ENCODE measurements at places on chromosomes 7 and 10.

- no peak for DNase-seq
Measured at GRCh38 chr7:106073701-106074100, 38.4 kb downstream of the SYPL1 start.

- DNase-seq, result no peak
Measured at GRCh38 chr10:8069627-8070026, 15.1 kb downstream of the GATA3 start.

DNA sequence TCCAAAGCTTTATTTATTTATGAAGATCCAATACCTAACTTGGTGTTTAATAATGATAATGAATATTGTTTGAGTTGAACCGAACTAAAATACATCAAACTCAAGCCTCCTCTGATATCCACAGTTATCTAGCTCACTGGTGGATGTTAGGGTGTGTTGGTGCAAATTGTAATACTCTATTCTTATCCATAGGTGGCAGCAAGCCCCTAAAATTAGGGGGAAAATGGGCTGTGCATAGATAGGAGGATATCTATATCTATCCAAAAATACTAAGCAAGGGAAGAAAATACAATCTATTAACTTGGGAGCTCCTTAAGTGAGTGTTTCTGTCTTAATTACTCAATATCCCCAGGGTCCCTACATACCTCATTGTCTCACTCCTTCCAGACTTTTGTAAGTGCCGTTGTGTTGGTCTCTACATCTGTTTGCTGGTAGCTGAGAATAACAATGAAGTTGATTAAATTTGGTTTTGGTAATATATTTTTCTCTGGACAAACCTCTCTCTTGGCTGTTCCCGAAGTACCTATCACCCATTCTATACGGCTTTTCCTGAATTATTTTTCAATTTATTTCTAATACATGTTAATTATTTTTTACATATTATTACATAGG is 55.0 kb upstream of the VWDE start:
- DNase-seq, result peak; percentile 62

GRCh38 chr7:70498232-70498992 is 633.5 kb upstream of the GALNT17 start:
- no peak for DNase-seq

- DNase-seq, result peak; percentile 78
Measured at GRCh38 chr7:55086413-55087201, 67.8 kb downstream of the EGFR start.

GRCh38 chr7:37550426-37550825 is 101.8 kb upstream of the ELMO1 start:
- DNase-seq, result no peak

DNA sequence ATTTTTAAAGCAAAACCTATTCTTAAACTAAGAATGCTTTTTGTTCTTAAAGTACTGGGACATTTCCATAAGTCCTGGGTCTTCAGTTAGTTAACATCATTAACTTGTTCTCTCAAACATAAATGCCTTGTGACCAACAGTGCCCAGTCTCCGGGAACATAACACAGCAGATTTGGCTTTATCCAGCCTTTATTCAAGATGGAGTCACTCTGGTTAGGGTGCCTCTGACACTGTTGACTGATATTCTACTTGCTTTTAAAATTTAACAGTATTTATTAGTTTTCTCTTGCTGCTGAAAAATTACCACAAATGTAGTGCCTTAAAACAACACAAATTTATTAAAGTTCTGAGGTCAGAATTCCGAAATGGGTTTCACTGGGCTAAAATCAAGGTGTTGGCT is 44.1 kb downstream of the AVL9 start:
- DNase-seq, result no peak

GRCh38 chr10:127228195-127228787 is 31.9 kb upstream of the INSYN2A start:
- DNase-seq, result no peak

GRCh38 chr10:83605783-83606630 is 533.3 kb upstream of the GHITM start:
- DNase-seq, result peak; percentile 56

- DNase-seq, result peak; percentile 80
Measured at GRCh38 chr10:129545261-129545660, 78.2 kb downstream of the MGMT start.

- no peak for DNase-seq
Measured at GRCh38 chr7:112092709-112093395, 113.3 kb downstream of the DOCK4 start.

DNA sequence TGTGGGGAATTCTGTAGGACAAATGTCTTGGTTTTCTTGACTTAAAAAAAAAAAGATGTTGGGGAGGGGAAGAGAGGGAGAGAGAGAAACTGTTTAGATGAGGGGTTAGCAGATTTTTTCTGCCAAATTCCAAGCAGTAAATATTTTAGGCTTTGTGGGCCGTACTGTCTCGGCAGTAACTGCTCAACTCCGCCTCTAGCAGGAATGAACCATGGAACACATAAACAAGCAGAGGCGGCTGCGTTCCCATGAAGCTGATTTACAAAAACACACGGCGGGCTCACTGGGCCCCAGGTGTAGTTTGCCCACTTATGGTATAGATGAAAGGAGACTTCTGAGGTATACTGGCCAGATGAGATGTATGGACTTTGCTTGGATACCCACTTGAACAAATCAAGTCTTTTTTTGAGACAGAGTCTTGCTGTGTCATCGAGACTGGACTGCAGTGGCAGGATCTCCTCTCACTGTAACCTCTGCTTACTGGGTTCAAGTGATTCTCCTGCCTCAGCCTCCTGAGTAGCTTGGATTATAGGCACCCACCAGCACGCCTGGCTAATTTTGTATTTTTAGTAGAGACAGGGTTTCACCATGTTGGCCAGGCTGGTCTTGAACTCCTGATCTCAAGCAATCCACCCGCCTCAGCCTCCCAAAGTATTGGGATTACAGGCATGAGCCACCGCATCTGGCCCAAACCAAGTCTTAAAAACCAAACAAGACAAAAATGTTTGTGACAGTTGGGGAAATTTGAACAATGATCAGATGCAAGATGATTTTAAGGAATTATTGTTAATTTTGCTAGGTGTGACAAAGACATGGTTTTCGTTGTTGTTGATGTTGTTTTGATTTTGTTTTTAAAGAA is 9.7 kb upstream of the ADAMTS14 start:
- no peak for DNase-seq

DNA sequence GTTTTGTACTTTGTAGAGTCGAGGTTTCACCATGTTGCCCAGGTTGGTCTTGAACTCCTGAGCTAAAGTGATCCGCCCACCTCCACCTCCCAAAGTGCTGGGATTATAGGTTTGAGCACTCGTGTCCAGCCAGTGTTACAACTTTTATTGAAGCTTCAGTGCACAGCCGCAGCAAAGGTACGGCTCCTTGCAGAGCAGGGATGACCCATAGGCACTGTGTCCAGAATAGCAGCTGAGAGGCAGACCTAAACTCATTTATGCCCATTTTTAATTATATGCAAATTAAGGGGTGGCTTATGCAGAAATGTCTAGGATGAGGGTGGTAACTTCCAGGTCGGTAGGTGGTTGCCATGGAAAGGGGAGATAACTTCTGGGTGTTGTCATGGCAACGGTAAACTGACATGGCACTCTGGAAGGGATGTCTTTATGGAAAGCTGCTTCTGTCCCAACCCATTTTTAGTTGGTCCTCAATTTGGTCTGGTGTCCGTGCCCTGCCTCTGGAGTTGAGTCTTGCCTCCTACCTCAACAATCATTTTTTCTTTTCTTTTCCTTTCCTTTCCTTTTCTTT is 22.7 kb downstream of the NYAP1 start:
- DNase-seq, result no peak

GRCh38 chr7:151167197-151167961 is at the start of gene GBX1:
Gene GBX1 (minus strand): TSS chr7:151167694. CDS start chr7:151167548, 146 bp downstream.
- DNase-seq, result no peak

DNA sequence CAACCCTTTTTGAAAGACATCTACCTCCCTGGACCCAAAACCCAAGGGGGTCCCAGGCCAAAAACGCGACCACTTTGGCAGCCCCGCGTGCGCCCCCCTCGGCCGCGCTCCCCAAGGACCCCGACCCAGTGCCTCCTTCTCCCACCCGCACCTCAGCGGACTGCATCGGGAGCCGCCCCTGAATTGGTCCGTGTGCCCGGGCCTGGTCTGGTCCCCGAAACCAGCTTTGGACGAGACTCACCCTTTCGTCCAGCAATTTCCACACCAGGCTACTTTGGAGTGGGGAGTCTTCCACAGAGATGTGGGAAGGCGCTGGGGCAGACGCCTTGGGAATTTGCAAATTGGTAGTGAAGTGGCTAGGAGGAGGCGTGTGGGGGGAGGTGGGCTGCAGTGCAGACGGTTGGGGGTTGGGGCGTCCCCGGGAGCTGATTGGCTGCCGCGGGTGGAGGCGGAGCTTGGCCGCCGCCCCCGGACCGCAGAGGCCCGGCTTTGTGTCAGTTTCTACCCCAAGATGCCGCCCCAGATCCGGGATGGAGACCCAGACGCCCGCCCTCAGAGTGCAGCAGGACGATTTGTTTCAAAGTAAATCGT is 16.9 kb downstream of the TCAF1 start:
- no peak for DNase-seq

DNA sequence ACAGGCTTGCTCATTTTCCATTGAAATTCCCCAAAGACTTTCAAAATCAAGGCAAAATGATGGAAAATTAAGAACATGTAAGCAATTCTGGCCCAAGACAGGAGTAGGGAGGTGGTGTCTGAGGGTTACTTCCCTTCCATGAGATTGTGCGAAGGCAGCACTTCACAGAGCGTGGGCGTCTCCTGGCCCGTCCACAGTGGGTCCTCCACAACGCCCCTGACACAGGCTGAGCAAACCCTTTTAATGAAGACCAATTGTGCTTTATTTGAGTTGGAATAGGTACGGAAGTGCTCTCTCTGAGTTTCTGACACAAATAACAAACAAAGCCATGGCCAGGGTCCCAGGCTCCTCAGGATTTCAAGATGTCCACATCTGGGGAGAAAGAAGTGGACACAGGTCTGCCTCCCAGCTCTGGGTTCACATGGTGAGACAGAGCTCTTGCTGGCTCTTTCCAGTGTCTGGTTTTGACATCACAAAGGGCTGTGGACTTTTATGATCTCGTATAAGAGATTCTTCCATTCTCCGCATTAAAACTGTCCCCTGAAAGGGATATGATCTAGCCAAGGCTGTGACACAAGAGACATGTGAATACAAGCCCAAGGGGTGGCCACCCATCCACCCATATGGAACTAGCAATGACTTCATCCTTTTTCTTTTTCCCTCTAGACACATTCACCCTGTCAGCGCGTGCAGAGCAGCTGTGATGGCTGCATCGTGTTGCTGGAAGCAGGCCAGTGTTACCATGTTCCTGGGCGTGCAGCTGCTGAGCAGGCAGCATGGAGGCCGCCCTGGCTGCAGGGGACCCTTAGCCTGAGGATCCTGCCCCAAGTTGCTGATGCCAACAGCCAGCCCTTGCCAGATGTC is 145.6 kb downstream of the ADAM12 start:
- DNase-seq, result no peak

DNA sequence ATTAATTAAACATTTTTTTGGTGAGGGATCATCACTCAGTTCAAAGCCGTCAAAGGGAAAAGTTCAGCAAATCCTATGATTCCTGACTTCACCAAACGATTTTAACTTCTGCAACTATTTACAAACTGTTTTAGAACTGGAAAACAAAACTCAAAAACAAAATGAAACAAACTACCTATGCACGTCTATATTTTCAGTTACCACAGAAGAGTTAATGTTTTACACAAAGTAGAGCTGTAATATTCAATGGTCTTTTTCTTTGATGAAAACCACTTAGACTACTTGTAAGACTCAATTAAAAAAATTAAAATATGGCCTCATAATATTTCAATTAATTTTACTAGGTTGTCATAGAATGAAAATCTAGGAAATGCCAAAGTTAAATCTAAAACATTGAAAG is 131.5 kb downstream of the ATE1 start:
- DNase-seq, result no peak

- DNase-seq, result no peak
Measured at GRCh38 chr10:8060704-8061121, 6.2 kb downstream of the GATA3 start.

GRCh38 chr10:24133835-24134234 is 75.1 kb upstream of the KIAA1217 start:
- DNase-seq, result no peak

GRCh38 chr7:157462419-157462771 is 125.6 kb downstream of the DNAJB6 start:
- no peak for DNase-seq

- no peak for DNase-seq
Measured at GRCh38 chr7:31688996-31689395, 2.0 kb downstream of the PPP1R17 start.

GRCh38 chr7:1281068-1281467 is 48.4 kb downstream of the UNCX start:
- DNase-seq, result no peak

GRCh38 chr10:30151581-30152389 is 92.4 kb upstream of the JCAD start:
- DNase-seq, result peak; percentile 73

- DNase-seq, result peak; percentile 17
Measured at GRCh38 chr7:11758627-11759111, 73.3 kb downstream of the THSD7A start.

- DNase-seq, result peak; percentile 56
Measured at GRCh38 chr10:129525401-129525801, 58.4 kb downstream of the MGMT start.

- peak; percentile 56 for DNase-seq
Measured at GRCh38 chr7:110090110-110090820, 1000.7 kb upstream of the LRRN3 start.

GRCh38 chr10:18532881-18533535 is 118.4 kb downstream of the NSUN6 start:
- no peak for DNase-seq

DNA sequence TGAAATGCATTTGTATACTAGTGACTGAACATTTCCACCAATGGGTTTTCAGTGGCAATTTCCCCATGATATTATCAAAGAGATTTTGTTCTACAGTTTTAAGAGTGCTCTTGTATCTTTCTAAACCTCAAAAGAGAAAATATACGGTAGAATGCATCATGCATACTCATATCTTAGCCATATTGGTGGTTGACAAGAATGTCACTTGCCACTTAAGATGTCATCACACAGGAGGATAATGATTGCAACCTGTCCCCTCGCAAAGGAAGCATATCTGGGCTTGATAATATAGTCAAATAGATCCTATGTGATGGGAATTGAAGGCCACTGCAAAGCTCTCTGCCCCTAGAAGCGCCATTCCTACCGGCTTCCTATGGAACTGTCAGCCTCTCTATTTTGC is 79.3 kb upstream of the ARMC3 start:
- DNase-seq, result no peak

- DNase-seq, result no peak
Measured at GRCh38 chr7:127768241-127768640, 116.2 kb downstream of the SND1 start.

All from MCF 10A (cell line).